ENCODE measurements at places on chromosomes 11 and 22. TPM values are rescaled to one million over a fixed set of nuclear protein-coding genes. Genes with fewer than 3 reads are reported as not detected.

KRTAP5-8 gene
- total RNA-seq, result not detected

TEX12 gene
- total RNA-seq, result not detected

HSPA8 gene
- total RNA-seq, result 1,570 TPM

OR5W2 gene
- not detected for total RNA-seq

CHKB gene
- 111 TPM for total RNA-seq

MYO7A gene
- 0.50 TPM for total RNA-seq

APOBEC3B gene
- total RNA-seq, result 51.9 TPM

DDX25 gene
- total RNA-seq, result not detected

P2RX6 gene
- total RNA-seq, result 0.23 TPM

TNNT3 gene
- 6.6 TPM for total RNA-seq

TP53AIP1 gene
- not detected for total RNA-seq

NCF4 gene
- total RNA-seq, result 60.1 TPM

SAA4 gene
- total RNA-seq, result not detected

TSPAN4 gene
- total RNA-seq, result 4.5 TPM

NXPE4 gene
- total RNA-seq, result not detected

HORMAD2 gene
- 0.23 TPM for total RNA-seq

AP5B1 gene
- total RNA-seq, result 21.2 TPM

INPPL1 gene
- 138 TPM for total RNA-seq

ZNF214 gene
- not detected for total RNA-seq

GAB4 gene
- not detected for total RNA-seq

SCN2B gene
- total RNA-seq, result not detected

GALNT18 gene
- total RNA-seq, result 0.60 TPM

MYEOV gene
- total RNA-seq, result not detected

OR52E8 gene
- total RNA-seq, result not detected

LMNTD2 gene
- 3.2 TPM for total RNA-seq

MTMR3 gene
- 35.3 TPM for total RNA-seq

SCUBE1 gene
- 0.15 TPM for total RNA-seq

H19 gene
- total RNA-seq, result not detected

SULT4A1 gene
- total RNA-seq, result not detected

ACRV1 gene
- total RNA-seq, result not detected

MISFA gene
- total RNA-seq, result 1.3 TPM

CRYBB2 gene
- total RNA-seq, result not detected

MIAT gene
- 186 TPM for total RNA-seq

HBE1 gene
- not detected for total RNA-seq

OR51I1 gene
- not detected for total RNA-seq

MRPL16 gene
- 77.0 TPM for total RNA-seq

SNRPD3 gene
- 87.1 TPM for total RNA-seq

ALDH3B2 gene
- total RNA-seq, result not detected

SNX19 gene
- total RNA-seq, result 38.0 TPM

TRPC6 gene
- total RNA-seq, result not detected

TCN1 gene
- total RNA-seq, result not detected

TYR gene
- not detected for total RNA-seq
